ENCODE measurements at places on chromosomes 2 and 18.
A peak's percentile ranks its signal among the peaks of the same experiment; 100 is the strongest.

DNA sequence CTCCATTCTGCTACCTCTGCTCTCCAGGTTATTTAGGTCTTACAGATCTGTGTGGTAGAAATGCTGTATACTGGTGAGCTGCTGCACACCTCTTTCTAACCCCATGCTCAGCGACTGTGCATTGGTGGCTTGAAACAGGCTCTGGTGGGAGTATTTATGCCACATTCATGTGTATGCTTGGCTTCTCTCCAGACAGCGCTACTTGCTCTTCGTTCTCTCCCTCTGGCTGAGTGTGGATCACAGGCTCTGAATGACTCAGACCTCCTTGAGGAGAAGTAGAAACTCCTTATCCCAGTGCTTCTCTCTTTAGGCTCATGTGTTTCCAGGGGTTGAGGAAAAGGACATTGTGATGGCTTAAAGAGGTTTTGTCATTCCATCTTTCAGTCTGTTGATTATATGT is 54.9 kb downstream of the FHOD3 start:
- peak; percentile 54 for DNase-seq

GRCh38 chr2:111710613-111711012 is 173.4 kb downstream of the ANAPC1 start:
- no peak for DNase-seq

GRCh38 chr2:174024524-174025270 is 59.5 kb upstream of the SP3 start:
- no peak for DNase-seq

- no peak for DNase-seq
These were observed 57.4 kb upstream of the COL3A1 start for GRCh38 chr2:188916736-188917135.

- no peak for DNase-seq
These were observed 8.4 kb downstream of the KCNIP3 start for GRCh38 chr2:95305380-95306061.

- no peak for DNase-seq
These were observed 133.9 kb upstream of the CCDC195 start for GRCh38 chr2:224850081-224850480.

DNA sequence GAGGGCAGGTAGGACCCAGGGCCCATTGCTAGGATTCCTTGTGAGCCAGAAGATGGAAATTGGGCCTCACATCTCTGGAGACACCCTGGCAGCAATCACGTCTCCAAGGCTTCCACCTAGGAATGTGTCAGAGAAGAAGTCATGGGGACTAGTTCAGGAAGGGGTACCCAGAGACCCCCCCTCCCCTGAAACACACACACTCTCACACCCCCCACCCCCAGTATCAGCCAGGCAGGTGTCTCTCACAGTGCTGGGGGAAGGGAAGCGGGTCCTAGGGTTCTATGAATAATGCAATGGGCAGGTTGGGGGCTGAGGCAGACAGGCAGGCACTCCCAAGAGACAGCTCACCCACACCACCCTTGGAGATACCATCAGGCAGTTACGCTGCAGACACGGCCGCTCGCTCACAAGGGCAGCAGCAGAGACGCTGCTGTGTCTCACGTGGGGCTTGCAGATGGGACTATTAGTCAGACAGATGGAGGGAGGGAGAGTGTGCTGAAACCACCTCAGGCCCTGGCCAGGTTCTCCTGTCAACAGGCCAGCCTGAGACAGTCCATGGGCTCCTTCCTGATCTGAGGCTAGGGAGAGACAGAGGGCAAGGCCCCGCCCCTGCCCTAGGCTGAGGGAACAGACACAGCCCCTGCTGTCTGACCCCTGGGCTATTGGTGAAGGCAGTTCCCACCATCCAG is 134.6 kb downstream of the CYP26B1 start:
- DNase-seq, result no peak

GRCh38 chr2:52113338-52113737 is 1081.4 kb upstream of the NRXN1 start:
- DNase-seq, result no peak

DNA sequence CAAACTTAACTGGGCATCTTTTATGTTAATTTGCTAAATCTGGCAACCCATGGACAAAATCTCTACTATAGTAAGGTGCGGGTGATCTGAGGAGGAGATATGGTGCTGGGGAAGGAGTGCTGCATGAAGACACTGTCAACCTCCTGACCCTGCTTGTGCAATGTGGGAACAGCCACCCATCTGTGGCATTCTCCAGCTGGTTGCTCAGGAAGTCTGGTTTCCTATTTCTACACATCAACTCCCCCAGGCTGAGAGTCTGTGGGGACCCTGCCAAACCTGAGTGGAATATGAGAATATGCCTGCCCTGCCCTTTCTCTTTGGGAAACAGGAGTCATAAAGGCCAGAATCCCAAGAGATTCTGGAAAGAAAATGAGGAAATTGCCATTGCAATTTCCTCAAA is 60.1 kb upstream of the PAX3 start:
- DNase-seq, result no peak

DNA sequence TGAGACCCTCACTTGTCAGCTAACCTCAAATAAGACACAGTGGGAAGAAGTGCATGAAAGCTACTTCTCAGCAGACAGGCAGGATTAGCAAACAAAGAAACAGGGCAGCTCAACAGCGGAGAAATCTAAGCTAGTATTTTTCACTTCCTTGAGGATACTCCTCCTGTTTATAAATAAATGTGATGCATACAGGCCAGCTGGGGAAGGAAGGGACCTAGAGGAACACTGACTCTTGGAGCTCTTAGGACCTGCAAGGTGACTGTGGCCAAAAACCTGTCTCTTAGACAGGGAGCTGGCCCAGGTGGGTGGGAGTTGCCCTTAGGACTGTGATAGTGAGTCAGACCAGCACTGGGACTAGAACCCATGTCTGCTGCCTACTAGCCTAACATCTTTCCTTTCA is 4.8 kb downstream of the REEP1 start:
- no peak for DNase-seq

- no peak for DNase-seq
These were observed 2.5 kb upstream of the RTP5 start for GRCh38 chr2:241866790-241867645.

GRCh38 chr18:55732227-55733106 is 144.5 kb upstream of the TCF4 start:
- DNase-seq, result no peak

- DNase-seq, result no peak
These were observed 9.2 kb downstream of the AAK1 start for GRCh38 chr2:69634196-69634821.

GRCh38 chr18:76573325-76574025 is 78.4 kb upstream of the ZNF516 start:
- DNase-seq, result peak; percentile 58
